Upper lobe of left lung (tissue), 6 donors: ENCODE measurements at places on chromosomes 3 and 15.
A peak's percentile ranks its signal among the peaks of the same experiment; 100 is the strongest.

- DNase-seq: no peak
Measured at GRCh38 chr15:45253330-45253729, 1.3 kb downstream of the SLC28A2 start.

GRCh38 chr3:13824521-13825310 is 55.2 kb downstream of the WNT7A start:
- no peak for DNase-seq

DNA sequence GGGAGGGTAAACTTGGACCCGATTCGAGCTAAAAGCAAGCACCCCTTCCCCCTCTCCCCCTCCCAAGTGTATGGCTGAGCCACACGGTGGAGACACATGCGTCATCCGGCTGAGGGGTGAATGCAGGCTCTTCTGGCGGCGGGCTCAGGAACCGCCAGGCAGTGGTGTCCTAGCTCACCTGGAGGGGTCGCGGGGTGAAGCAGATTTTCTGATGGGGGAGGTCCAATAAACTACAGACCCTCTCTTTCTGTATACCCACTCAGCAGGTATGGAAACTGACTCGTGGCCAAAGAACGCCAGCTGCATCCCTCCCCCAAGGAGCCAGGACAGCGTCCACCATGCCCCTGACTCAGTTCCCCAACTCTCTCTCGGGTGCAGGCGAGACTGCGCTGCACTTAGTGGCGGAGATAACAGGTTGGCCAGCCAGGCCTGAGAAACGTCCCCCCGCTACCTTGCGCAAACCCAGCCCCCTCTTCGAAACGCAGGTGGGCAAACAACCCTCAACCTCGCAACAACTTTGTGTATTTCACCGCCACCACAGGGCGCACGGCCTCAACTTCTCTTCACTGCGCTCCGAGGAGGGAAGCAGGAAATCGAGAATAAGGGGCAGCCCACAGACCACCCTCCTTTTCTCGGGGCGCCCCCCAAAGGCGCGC is 1.3 kb downstream of the MAGI1 start:
- peak; percentile 57 for DNase-seq

DNA sequence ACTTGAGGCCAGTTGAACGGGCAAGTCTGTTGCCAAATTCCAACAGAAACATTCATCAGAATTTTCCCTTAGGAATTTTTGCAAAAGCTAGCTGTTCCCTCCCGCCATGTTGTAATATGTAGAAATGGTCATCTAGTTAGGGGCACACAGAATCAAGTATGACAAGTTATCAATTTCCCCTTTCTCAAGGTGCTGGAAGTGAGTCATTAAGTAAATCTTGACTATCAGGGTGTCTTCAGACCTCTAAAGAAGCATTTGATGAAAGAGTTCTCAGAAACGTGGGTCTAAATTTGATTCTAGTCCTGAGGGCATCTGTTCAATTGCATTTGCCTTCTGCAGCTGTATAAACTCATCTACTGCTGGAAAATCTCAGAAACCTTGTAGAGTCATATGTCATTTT is 123.4 kb upstream of the FRMD4B start:
- no peak for DNase-seq

- no peak for DNase-seq
Measured at GRCh38 chr3:139198929-139199328, 144.9 kb upstream of the MRPS22 start.

DNA sequence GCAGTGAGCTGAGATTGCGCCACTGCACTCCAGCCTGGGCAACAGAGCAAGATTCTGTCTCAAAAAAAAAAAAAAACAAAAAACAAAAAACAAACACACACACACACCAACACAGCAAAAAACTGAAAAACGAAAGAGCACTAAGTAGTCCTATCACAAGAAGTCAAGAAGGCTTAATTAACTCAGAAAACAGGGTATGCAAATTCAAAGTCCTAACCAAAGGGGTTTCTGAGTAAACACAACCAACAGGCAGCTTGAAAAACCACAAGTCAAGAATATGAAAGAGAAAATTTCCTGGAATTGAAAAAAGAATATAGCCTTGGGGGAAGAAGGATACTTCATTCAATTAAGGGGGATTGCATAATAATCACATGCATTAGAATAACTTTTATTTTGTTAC is 37.7 kb upstream of the PARP14 start:
- no peak for DNase-seq

- no peak for DNase-seq
Measured at GRCh38 chr3:141060327-141060726, 9.2 kb downstream of the SPSB4 start.
